EL (cell line): ENCODE measurements at places on chromosomes 7 and 10.

GRCh38 chr7:84412161-84412969 lies 217.8 kb upstream of the SEMA3A start:
- DNase-seq = peak; percentile 93

GRCh38 chr7:77425101-77426051 lies 9.2 kb upstream of the GSAP start:
- peak; percentile 74 for DNase-seq

- no peak for DNase-seq
Measured at GRCh38 chr7:137820156-137820555, 26.6 kb downstream of the DGKI start.

GRCh38 chr10:3902054-3902808 lies 117.2 kb upstream of the KLF6 start:
- DNase-seq = no peak

GRCh38 chr10:21281765-21282484 lies 243.6 kb downstream of the SKIDA1 start:
- DNase-seq = no peak

DNA sequence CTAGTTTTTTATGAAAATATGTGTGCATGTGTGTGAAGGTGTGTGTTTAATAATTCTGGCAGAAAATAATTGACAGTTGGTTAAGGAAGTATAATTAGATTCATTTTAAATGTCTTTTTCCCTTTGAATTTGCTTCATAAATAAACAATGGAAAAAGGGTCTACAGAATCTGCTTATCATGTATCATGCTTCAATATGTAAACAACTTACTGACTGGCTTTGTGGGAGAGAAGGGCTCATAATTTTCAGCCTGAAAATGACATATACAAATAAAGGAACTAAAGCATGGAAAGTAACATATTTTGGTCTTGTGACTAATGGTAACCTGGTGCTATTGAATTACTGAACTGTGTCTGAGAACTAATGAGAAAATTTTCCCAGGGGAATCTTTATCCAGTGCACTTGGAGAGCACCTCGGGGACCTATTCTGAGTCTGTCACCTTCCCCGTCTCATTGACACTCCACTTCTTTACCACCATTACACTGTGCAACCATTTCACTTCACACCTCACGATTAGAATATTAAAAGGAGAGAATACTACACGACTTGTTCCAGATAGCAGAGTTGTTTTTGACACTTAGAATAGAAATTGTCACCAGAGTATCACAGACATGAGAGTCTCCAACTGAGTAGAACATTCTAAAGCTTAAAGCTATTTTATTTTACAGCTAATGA lies 298.6 kb downstream of the TFEC start:
- no peak for DNase-seq

DNA sequence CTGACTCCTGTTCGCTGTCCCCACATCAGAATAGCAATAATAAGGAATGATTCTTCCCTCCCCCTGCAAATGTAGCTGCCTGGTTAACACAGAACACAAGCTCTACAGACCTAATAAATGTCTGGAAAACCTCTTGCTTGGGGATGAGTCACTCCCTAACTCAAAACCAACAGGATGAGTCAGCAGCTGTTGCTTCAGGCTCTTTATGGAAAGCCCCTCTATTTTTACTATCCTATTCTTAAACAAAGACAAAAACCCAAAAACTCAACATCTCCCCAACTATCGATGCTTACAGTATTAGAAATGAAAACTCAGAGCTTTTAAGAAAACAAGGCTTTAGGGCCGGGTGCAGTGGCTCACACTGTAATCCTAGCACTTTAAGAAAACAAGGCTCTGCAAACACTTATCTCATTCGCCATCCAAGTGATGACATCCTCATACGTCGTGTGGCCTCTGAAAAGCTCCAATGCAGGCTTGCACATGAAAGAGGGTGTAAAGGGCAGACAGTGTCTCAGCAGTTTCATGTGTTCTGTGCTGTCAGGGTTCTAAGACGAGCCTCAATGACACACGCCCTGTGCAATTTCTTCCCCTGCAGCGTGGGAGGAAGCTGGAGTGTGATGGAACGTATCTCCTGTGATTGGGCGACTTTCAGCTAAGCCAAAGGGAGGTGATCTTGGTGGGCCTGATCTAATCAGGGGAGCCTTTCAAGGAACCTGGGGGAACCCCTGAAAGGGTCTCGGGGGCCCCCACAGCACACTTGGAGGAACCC lies 70.1 kb downstream of the AMZ1 start:
- DNase-seq = peak; percentile 98

DNA sequence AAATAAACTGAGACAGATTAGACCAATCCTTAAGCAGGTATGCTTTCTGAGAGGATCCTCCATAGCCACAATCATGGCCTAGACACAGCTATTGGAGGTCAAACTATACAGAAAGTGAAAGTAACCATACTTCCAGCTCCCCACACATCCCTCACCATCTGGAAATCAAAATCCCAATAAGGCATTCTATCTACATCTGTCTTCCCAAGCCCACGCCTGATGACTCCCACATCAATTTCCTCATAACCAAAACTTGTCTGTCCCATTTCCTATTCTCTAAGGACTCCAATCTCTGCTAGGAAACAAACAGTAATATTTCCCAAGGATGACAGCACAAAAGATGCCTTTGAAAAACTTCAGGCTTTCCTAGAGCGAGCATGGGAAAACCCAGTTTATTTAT lies 247.3 kb upstream of the HPS1 start:
- peak; percentile 6 for DNase-seq

GRCh38 chr10:67812007-67812406 lies 26.0 kb downstream of the DNAJC12 start:
- no peak for DNase-seq

- peak; percentile 30 for DNase-seq
Measured at GRCh38 chr10:121771966-121772365, 155.9 kb downstream of the ATE1 start.

DNA sequence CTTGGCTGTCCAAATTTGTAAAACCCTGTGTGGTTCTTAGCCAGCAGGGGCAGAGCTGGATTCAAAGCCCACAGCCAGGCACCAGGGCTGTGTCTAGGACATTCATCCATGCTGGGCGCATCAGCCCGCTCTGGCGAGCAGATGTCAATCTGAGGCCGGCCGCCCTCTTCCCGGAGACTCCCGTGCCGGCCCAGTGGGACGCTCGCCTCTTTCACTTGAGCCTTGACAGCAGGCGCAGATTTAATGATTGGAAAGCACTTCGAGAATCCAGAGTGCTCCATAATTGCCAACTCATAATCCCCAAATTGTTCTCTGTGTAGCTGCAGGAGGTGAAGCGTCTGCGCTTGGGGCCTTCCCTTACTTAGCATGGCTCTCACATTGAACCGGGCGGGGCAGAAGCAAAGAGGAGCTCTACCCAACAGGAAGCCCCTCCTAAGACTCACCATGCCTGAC lies 36.7 kb downstream of the SLIT1 start:
- DNase-seq = no peak

GRCh38 chr10:26318672-26319071 lies 102.1 kb downstream of the GAD2 start:
- no peak for DNase-seq

DNA sequence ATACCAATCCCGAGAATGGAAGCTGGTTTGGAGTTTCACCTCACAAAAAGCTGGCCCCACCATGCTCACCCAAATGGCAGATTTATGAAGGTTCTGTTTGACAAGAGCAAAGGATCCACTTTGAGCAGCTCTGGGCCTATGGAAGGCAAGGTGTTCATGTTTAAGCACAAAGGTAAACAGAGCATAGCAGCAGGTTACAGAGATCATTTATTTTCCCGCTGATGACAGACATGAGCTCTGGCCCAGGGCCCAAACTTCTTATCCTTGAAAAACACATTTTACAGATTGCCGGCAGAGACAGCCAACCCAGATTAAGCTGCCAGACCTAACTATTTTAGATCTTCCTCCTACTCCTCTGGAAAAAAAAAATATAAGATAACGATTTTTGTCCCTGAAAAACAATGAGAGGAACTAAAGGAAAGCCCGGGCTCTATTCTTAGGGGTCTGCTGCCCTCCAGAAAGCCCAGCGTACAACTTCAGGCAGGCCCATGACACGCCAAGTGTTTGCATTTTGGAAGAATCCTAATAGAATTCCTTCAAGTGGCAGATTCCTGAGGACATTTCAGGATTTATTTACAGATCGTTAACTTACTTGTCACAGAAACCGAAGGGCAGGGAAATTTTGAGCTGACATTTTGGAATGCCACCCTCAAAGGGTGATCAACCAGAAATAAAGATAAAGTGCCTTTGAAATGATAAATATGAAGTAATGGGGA lies 40.0 kb downstream of the SYPL1 start:
- no peak for DNase-seq

GRCh38 chr7:134931487-134931886 lies 54.8 kb upstream of the AGBL3 start:
- no peak for DNase-seq

- DNase-seq = no peak
Measured at GRCh38 chr10:129716211-129716681, 247.8 kb downstream of the EBF3 start.

- DNase-seq = no peak
Measured at GRCh38 chr10:49116509-49117375, 1.4 kb upstream of the VSTM4 start.

DNA sequence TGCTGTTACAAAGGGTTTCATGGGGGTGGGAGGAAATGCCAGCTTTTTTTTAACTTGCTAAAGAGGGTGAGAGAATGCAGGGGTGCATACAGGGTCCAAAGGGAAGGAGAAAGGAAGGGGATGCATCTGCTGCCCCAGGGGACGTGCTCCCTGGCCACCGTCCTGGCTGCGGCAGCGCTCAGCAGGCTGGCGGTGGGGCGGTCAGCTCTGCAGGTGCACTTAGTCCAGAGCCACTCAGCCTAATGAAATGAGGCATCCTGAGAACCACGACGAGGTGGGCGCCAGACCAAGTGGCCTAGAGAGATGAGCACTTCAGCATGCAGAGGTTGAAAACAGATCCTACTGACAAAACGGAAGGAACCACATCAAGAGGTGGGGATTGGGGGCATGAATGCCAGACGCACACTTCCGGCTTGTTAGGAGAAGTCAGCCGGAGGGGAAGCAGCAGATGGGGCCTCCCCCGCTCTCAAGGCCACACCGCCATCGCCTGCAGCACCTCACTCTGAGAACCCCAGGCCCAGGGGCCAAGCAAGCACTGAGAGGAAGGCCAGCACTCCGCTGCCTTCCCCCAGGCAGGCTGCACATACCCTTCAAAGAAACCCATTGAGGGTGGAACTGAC lies 94.5 kb downstream of the MAD1L1 start:
- DNase-seq = no peak

- DNase-seq = no peak
Measured at GRCh38 chr7:157693521-157694375, 356.9 kb downstream of the DNAJB6 start.

DNA sequence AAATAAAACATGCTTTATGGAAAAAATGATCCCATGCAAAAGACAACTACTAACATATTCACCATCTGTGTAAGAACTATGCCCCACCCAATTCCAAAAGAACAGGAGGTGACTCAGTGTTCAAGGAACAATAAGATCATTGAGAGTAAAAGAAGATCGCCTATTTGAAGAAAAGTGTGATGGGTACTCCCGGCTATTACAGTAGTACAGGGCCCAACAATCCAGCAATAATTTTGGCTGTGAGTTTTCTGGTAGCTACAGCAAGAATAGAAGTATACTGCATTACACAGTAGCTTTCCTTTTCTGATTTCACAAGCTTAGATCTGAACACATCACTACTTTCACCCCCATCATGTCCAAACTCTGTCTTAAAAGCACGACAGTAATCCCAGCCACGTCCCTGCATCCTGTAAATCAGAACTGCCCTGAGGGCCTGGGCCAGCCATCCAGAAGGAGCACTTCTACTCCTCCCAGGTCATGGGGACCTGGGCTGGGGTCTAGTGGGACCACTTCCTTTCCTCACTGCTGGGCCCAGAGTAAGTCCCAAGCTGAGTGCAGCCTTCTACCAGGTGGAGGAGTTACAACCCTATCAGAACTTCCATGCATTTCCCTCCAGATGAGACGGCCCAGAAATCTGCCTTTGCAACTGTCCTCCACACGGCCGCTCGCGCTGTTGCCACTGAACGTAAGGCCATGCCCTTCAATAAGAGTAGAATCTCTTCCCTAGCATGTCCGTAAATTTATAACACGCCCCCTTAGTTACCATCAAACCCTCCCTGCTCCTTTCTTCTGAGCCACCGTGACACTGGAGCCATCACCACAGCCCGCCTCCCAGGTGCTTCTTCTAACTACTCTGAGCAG lies 7.9 kb downstream of the ESYT2 start:
- DNase-seq = peak; percentile 68

DNA sequence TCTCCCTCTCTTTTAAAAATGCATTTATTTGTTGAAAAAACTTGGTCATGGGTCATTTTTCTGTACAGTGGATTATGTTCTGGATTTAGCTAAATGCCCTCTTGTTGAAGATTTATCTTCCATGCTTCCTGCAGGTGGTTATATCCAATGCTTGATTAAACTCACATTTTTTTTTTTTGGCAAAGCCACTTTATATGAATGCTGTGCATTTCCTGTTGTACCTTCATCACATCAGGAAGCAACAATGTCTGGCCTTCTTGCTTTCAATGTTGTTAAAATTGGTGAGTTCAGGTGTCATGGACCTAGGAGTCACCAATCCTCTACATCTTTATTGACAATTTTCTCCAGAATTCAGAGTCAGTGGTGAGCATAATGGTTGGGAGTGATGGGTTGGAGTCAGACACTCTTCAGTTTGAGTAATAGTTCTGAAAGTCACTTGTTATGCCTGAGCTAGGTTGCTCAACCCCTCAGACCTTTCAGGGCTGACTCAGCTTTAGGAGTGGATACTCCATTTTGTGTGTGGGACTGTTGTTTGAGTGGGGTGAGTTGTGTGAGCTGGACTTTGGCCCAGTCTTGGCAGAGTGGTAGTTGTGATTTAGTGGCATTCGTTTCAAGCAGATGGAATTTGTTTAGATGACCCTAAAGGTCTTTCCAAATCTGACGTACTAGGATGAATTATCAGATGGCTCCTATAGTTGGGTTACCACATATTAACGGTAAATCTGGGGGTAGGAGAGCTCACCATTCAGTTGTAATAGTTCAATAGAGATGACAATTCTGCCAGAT lies 213.5 kb upstream of the ZNF32 start:
- peak; percentile 98 for DNase-seq

DNA sequence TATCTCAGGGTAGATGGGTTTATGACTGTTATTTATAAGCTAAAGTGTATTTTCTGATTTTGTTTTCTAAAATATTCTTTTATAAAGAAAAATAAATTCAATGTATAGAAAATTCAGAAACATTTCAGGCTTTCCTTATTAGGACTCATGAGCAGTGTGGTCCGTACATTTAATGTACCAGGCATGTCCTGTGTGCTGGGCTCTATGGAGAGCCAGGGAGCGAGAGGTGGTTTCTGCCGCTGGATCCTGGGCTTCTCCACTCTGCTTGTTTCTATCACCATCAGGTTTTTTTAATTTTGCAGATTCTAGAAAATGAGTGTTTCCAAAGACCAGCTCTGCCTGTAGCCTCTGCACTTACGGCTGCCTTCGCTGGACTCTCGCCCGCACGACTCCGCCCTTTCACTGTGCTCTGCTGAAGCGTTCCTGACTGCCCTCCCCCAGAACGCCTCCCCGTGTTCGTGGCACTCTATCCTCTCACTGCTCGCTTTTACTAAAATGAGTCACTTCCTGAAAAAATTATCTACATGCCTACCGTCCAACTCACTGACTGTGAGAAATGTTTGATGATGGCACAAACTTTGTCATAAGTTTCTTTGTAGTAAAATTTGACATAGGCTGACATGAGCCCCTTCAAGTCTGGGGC lies 188.5 kb downstream of the ZMYND11 start:
- DNase-seq = peak; percentile 97
